Activated T-helper 2 cell treated with anti-CD3 and anti-CD28 coated beads, Interferon-gamma antibody, Interleukin-2, Interleukin-4, amounts not matched to agents 10 μg/mL and 5 μg/mL and 100 μg/mL, durations not matched to agents 14 hours and 24 hours and 36 hours (primary cell): ENCODE measurements at places on chromosomes 6 and 20.

GRCh38 chr6:41546866-41547798 is 951 bp downstream of the FOXP4 start:
- peaks cover 26% of the 10 kb centered on the region for H3K4me1 ChIP-seq
- peaks cover 74% of the 10 kb centered on the region for H3K27me3 ChIP-seq
- H3K4me3 ChIP-seq, result peak overlapping the region; percentile 86
- peaks cover 4% of the 10 kb centered on the region for H3K36me3 ChIP-seq
- no peak for DNase-seq

DNA sequence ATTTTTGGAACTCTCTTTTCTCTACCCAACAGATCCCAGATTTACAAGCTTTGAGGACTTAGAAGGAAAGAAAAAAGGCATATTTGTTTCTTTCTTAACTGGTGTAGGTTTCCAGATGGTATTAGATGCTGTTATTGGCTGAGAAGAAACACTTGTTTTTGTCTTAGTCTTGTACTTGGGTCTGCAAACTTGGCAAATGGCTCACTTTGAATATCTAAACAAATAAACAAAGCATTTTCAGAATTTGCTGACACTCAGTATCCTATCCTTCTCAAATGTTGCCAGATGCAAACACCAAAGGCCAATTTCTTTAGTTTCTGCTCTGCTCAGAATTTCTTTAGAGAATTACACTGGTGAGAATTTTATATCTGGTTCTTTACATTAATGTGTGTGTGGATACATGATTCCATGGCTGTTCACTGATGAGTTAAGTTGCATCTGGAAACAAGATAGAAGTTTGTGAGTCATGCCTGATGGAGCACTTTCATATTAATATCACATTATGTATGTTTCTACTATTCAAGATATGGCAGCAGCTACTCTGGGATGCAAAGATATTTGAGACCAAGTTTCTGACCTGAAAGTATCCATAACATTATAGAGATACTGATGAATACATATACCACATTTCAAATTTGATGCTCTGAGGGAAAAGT is 43.7 kb upstream of the CEP162 start:
- DNase-seq, result no peak
- H3K27me3 ChIP-seq, result no peaks in the 10 kb centered on the region
- no peak overlapping the region for H3K4me3 ChIP-seq
- H3K4me1 ChIP-seq, result no peaks in the 10 kb centered on the region

DNA sequence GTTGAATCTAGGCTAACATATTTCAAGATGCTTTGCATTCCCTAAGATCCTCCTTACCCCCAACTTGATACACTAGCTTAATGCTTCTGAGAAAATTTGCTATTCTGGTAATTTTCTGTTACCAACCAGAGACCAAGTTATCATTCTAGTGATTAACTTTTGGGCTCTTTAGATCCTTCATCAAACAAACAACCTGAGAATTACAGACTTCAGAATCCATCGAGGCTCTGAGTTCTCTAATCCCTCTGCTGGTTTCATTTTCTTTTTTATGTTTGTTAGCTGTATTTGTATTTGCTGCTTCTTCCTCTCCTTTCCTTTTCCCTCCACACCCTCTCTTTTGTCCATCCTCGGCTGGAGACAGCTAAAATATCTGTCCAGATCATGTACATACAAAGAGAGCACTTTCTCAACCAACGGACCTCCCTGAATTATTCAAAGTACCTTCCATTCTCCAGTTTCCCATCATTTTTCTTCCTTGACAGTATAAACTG is 98.7 kb upstream of the RIPOR2 start:
- no peak for DNase-seq
- H3K4me3 ChIP-seq, result peak overlapping the region; percentile 85
- H3K27ac ChIP-seq, result peak overlapping the region; percentile 88

DNA sequence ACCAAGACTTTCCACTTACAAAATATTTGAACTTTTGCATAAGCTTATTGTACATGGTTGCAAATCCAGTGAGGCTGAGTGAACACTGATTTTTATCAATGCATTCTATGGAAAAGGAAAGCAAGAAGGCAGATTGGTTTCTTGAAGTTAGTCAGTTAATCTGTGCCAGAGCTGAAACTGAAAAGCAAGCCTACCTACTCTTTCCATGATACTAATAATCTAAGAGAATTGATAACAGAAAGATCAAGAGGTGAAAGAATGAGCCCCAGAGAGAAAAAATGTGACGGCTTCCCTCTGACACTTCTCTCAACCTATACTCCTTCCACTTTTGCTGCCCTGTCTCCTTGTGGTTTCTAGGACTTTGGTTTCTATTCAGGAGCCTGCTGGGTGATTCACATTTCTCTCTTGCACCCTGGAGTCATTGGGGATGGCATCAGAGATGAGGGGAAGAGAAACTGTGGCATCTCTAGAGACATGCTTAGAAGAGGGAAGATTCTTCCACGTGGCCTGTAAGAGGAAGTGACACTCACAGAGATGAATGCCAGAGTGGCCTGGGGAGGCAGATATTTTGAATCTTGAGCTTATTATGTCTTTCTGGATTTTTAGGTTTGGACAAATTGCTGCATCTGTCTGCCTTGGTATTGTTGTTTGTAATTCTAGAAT is 158.6 kb upstream of the RIMS1 start:
- no peaks in the 10 kb centered on the region for H3K27me3 ChIP-seq
- no peak overlapping the region for H3K4me3 ChIP-seq
- no peak overlapping the region for H3K27ac ChIP-seq
- no peak for DNase-seq

- no peak for DNase-seq
- H3K27ac ChIP-seq, result no peak overlapping the region
- no peak overlapping the region for H3K4me3 ChIP-seq
- H3K4me1 ChIP-seq, result no peaks in the 10 kb centered on the region
These were observed 13.2 kb downstream of the BPIFB1 start for GRCh38 chr20:33296206-33296605.

DNA sequence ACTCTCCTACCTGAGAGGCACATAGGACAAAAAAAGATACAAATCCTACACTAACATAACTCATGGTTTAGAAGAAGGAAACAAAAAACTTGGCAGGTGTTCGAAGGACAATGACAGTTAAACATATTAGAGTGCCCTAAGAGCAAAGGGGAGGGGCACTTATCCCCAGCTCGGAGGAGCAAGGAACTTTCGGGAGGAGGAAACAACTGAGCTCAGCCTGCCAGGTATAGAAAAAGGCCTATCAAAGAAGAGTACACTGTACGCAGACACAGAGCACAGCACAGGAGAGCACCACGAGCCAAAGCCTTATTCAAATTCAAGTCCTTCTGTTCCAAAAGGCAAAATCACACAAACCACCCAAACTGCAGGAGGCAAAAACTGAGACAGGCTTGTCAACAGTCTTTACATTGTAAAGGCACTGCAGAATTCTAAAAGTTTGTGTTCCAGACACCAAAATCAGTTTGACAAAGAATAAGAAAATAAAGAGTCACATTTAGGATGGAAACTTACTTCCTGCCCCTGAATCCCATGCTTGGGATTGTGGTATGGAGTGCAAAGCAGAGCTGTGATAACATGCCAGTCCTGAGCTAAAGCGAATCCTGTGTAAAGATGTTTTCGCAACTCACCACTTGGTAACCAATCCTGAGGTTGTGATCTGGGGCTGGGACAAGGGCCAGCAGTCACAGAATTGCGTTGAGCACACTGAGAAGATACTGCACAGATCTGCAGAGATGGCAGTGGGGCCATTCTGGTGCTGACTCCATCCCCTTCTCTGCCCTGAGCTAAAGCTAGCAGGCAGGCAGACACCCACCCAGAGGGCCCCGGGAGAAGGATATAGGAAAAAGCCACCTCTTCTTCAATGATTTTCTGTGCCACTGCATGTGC is 108.6 kb downstream of the CHD6 start:
- H3K27ac ChIP-seq, result no peak overlapping the region
- H3K36me3 ChIP-seq, result peaks cover 41% of the 10 kb centered on the region
- DNase-seq, result no peak
- no peak overlapping the region for H3K4me3 ChIP-seq

- H3K36me3 ChIP-seq, result peaks cover 42% of the 10 kb centered on the region
- no peaks in the 10 kb centered on the region for H3K27me3 ChIP-seq
- H3K4me3 ChIP-seq, result no peak overlapping the region
- peaks cover 39% of the 10 kb centered on the region for H3K4me1 ChIP-seq
- no peak overlapping the region for H3K27ac ChIP-seq
- no peak for DNase-seq
These were observed 17.1 kb downstream of the RPRD1B start for GRCh38 chr20:38050686-38051085.

DNA sequence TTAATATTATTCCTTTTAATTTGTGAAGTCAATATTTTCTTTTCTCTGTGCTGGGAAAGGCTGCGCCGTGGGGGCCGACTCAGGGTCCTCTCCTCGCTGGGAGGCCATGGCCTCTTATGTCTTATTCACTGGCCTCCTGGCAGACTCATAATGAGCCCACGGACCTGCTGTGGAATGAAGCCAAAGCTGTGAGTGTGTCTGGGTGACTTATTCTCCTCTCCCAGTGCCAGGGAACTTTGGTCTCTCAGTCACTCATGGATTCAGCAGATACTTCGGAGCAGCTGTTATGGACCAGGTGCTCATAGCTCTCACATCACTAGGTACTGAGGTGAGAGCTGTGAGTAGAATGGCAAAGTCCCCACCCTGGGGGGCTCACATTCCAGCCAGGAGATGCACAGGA is 297.6 kb downstream of the CDH26 start:
- no peak overlapping the region for H3K4me3 ChIP-seq
- no peak for DNase-seq
- no peaks in the 10 kb centered on the region for H3K27me3 ChIP-seq

DNA sequence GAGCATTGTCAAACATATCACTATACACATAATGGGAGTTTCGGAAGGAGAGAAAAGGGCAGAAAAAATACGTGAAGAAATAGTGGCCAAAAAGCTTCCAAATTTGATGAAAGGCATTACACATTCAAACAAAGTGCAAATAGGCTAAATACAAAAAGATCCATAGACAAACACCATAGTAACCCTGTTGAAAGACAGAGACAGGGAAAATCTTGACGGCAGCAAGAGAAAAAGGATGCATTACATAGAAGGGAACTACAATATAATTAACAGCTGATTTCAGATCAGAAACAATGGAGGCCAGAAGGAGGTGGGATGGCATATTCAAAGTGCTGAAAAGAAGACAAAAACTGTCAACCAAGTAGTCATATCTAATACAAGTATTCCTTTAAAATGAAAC is 170.8 kb downstream of the MRPL14 start:
- H3K27me3 ChIP-seq, result peaks cover 37% of the 10 kb centered on the region
- no peak overlapping the region for H3K4me3 ChIP-seq
- no peak for DNase-seq
- no peaks in the 10 kb centered on the region for H3K36me3 ChIP-seq

DNA sequence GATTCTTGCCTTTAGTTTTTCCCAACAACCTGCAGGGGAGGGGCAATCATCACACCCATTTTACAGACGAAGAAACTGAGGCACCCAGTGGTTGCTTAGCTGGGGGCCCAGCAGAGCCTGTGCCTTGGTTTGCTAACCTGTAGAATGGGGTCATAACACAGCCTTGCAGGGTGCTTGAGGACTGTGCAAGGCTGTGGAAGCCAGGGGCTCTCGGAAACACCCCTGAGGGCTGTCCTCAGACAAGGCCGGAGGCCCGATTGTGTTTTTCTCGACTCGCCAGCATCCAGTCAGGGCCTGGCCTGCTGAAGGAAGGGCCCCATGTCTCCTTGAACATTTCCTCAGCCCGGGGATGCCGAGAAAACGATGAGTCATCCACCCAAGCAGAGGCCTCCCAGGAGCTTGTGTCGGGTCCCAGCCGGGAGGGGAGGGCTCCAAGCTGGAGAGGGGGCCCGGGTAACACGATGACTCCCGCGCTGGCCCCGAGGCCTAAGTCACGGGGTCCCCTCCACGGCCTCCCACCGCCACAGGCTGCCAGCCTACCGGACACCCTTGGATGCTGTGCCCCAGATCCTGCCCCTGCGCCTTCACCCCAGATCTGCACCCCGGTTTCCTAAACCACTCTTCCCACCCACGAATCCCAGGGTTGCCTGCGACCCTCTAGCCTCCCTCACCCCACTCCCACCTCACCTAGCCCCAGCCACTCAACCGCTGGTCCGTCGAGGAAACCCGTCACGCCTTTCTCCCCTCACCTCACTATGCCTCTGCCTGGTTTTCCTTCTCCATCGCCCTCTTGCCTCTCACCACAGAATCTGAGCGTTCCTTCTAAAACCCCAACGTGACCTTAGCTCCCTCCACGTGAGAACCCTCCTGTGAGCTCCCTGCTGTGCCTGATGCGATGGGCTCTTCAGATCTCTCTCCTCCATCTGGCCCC is 10.6 kb downstream of the NOL4L start:
- no peaks in the 10 kb centered on the region for H3K27me3 ChIP-seq
- peaks cover 13% of the 10 kb centered on the region for H3K4me1 ChIP-seq
- no peaks in the 10 kb centered on the region for H3K36me3 ChIP-seq
- no peak for DNase-seq

GRCh38 chr6:135176464-135176863 is 4.6 kb upstream of the MYB start:
- H3K36me3 ChIP-seq, result peaks cover 3% of the 10 kb centered on the region
- DNase-seq, result no peak
- H3K4me1 ChIP-seq, result peaks cover 43% of the 10 kb centered on the region
- H3K4me3 ChIP-seq, result no peak overlapping the region
- no peaks in the 10 kb centered on the region for H3K27me3 ChIP-seq
- peak overlapping the region; percentile 48 for H3K27ac ChIP-seq

- H3K36me3 ChIP-seq, result no peaks in the 10 kb centered on the region
- H3K4me3 ChIP-seq, result no peak overlapping the region
- H3K27ac ChIP-seq, result no peak overlapping the region
- no peak for DNase-seq
- H3K27me3 ChIP-seq, result no peaks in the 10 kb centered on the region
- H3K4me1 ChIP-seq, result no peaks in the 10 kb centered on the region
These were observed 63.7 kb upstream of the SULF2 start for GRCh38 chr20:47849006-47849405.

DNA sequence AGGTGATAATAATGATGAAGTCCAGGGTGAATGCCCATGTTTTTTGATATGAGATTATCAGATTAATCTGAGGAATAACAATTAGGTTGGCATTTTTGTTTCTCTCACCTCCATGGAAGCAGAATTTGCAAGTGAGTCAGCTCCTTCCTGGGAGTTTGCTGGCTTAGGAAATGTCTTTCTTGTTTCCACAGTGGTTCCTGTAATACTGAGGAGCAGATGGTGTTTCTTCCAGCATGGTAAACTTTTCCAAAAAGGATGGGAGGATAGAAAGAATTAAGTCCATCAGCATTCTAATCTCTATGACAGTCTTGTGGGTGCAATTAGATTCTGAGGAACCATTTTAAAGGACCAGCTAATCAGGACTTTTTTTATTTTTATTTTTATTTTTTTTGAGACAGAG is 40.5 kb downstream of the SNAP25 start:
- no peaks in the 10 kb centered on the region for H3K27me3 ChIP-seq
- no peak for DNase-seq
- no peak overlapping the region for H3K27ac ChIP-seq
- H3K4me3 ChIP-seq, result no peak overlapping the region
- H3K36me3 ChIP-seq, result no peaks in the 10 kb centered on the region
- no peaks in the 10 kb centered on the region for H3K4me1 ChIP-seq

DNA sequence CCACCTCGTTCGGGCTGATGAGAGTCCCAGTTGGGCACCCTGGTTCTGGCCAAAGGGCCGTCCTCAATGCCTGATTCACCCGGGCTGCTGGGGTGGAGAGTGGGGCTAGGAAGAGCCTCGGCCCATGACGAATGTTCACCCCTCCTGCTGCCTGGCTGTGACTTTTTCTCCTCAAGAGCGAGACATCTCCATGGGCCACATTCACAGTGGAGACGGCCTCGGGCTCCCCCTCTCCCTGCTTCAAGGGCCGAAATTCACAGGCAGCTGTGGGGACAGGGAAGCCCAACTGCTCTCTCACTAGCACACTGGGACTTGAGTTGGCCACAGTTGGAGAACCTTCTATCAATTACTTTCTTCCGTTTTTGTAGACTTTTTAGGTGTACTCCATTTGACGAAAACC is 138.0 kb downstream of the SYNDIG1 start:
- no peak for DNase-seq
- no peaks in the 10 kb centered on the region for H3K27me3 ChIP-seq
- H3K36me3 ChIP-seq, result no peaks in the 10 kb centered on the region
- no peaks in the 10 kb centered on the region for H3K4me1 ChIP-seq
- no peak overlapping the region for H3K4me3 ChIP-seq
- H3K27ac ChIP-seq, result no peak overlapping the region
